Stimulated activated CD8-positive, alpha-beta memory T cell treated with anti-CD3 and anti-CD28 coated beads, Interleukin-4, amount 100 ng/mL, for 4 hours (primary cell): ENCODE measurements at places on chromosomes 4 and X.

- DNase-seq: no peak
These were observed 78.4 kb downstream of the ITM2A start for GRCh38 chrX:79288733-79289132.

- no peak for DNase-seq
These were observed 12.3 kb downstream of the PDGFC start for GRCh38 chr4:156959298-156959702.

- DNase-seq: no peak
These were observed 21.2 kb downstream of the USP17L30 start for GRCh38 chr4:9384126-9384525.

- no peak for DNase-seq
These were observed 388.4 kb upstream of the SPOCK3 start for GRCh38 chr4:167622481-167623240.

GRCh38 chrX:149910178-149910695, 19.1 kb upstream of the HSFX4 start:
- no peak for DNase-seq

GRCh38 chr4:88276952-88277710, 7.2 kb downstream of the PPM1K start:
- no peak for DNase-seq

- DNase-seq: no peak
These were observed 54.7 kb upstream of the FAM9C start for GRCh38 chrX:13099121-13099520.

DNA sequence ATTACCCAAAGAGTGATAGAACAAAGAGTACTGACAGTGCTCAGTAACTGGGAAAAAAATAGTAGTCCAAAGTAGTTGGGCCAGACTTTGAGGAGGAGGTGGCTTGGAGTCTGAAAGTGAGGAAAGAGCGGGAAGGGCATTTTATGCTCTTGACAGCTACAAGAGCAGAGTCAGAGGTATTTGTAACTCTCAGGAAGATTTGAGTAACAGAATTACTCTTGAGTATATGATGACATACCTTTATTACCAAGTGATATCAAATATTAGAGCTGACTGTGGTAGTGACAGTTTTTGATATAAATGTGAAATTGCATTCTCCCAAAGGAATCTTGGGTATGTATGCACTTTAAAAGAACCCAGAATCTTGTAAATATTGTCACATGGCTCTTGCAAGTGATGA, 2.2 kb downstream of the SLAIN2 start:
- no peak for DNase-seq

DNA sequence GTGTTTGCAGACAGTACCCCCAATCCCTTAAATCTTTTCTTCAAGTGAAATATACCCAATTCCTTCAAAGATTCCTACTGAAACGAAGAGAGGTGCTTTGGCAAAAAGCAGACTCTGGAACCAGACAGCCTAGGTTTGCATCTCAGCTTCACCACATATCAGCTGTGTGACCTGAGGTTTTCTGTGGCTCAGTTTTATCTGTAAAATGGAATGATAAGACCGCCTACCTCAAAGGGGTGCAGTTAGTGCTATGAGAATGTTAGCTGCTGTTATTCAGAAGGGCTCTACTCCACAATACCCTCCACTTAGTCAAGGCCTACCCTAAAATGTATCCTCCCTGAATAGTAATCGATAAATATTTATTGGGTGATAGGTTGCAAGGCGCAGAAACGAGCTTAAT, 664 bp downstream of the PIR start:
- DNase-seq: no peak

- no peak for DNase-seq
These were observed 120.0 kb upstream of the EGFL6 start for GRCh38 chrX:13449441-13449840.

DNA sequence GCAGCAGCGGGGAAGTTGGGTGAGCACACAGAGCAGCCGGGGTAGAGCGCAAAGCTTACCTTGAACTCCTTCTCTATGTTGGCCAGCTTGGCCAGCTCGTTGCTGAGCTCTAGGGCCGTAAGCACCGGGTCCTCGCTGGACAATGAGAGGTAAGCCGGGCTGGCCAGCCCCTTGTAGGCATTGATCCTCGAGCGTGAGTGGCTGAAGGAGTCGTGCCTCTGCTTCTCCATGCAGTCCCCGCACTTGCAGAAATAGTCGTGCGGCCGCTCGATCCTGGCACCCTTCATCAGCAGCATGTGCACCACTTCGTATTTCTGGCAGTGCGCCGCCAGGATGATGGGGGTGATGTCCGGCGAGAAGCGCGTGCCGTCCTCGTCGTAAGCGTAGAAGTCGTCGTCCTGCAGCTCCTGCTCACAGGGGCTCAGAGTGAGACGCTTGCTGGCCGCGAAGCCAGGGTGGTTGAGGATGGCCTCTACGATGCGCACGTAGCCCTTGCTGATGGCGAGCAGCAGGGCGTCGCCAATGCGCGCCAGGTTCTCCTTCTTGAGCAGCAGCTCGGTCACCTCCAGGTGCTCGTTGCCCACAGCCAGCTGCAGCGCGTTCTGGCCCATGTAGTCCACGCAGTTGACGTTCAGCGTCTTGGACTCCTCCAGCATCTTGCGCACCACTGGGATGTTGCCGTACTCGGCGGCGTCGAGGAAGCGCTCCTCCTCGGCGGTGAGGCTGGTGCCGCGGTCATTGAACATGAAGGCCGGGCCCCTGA, 19.5 kb downstream of the TRPC3 start:
- DNase-seq: no peak

DNA sequence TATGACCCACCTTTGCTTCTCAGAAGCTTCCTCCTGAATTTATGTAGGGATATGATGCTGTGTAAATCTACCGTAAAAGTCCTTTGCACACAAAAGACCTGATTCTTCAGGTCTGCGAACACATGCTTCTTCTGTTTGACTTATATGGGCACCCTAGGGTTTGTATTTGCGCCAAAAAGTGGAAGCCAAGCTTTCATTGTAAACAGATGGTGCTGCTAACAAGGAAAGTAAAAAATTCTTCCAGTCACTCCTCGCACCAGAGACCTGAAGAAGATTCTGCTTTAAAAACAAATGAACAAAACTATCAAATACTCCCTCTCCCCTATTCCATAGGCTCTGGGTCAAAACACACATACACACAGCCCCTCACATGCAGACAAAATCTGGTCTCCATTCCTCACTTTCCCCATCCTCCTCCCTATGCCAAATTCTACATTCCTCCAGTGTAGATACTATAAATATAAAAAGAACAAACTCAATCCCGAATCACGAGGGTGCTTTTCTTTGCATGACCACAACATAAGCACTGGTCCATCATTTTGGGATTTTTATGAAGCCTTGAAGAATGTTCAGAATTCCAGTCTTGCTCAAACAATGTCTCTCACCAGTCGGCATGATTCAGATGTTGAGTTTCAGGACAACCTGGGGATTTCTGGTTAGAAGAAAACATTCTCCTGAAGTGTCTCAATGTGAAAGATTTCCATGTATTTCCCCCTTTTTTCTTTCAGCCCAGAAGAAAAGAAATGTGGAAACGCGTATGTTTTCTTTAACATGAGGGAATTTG, 125.1 kb downstream of the PALLD start:
- DNase-seq: no peak

GRCh38 chrX:129739578-129739977, 799 bp downstream of the XPNPEP2 start:
- no peak for DNase-seq

GRCh38 chr4:40197879-40198689, 1.3 kb downstream of the RHOH start:
- DNase-seq: no peak

DNA sequence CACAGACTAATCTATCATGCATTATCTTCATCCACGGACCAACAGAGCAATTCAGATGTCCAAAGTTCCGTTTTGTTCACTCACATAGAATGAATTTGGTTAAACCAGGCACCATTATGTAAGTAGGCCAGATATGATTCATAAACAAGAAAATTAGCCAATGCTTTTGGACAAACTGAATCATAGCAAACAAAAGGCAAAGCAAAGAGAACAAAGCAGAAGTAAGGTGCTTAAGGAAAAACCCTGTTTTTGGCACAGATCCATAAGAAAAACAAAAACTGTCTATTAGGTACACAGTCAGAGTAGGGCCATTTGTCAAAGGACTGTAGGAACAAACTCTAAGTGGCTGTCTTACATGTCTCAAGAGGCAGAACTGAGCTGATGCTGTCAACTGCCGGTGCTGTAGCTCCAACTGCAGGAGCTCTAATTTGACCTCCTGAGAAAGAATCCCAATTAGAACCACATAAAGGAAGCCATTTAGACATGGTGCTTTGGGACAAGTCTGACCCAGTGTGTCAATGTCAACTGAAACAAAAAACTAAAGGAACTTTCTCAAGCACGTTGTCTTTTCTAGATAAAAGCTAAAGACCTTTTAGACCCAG, 146.7 kb downstream of the COL25A1 start:
- no peak for DNase-seq

DNA sequence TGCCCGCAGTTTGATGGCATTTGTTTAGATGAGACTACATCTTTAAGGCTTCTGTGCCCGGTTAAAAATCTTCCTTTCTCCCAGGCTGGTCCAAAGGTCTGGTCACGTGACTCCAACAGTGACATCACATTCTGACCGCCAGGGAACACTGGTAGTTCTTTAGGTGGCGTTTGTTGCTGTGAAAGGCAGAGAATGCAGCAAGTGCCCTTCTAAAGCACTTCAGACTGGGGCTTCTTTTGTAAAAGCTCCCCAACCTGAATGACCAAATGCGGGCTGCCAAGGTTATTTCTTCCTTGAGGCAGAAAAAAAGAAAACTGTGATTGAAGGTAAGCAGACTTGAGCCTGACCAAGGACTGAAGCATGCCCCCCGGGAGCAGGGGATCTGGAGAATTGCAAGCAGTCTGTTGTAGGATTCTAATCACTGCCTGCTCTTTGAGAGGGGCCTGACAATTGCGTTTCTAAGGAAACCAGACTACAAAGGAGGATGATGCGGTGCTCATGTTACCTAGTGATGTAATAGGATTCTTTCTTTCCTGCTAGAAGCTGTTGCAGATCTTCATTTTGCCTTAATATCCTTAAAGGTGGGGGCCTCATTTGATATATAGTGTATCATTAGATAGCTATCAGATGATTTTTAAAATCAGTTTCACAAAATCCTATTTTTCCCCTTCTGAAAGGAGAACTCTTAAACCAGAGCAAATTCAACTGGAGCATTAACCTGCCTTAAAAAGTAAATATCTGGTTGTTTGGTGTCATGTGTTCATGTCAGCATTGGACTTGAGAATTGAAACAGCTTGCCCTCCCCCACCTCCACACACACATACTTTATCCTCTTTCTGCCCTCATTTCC, 133.1 kb downstream of the AKAP4 start:
- DNase-seq: no peak

GRCh38 chr4:147693218-147693617, 9.3 kb upstream of the PRMT9 start:
- DNase-seq: no peak

DNA sequence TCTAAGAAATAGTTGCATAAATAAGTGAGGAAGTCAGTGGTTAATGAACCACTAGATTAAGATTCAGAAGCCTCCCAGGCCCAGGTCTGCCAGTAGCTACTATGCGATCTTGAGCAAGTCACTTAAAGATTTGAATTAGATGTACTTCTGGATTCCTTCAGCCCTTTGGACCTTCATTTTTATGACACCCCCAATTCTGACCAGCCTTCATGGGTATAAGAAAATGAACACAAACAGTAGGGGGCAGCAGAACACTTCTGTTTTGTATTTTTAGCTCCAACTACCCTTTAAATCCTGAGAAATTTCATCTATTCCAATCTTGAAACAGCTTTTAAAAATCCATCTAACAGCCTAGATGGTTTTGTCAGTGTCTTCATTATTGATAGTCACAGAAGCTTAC, 19.0 kb downstream of the TMEM47 start:
- no peak for DNase-seq

DNA sequence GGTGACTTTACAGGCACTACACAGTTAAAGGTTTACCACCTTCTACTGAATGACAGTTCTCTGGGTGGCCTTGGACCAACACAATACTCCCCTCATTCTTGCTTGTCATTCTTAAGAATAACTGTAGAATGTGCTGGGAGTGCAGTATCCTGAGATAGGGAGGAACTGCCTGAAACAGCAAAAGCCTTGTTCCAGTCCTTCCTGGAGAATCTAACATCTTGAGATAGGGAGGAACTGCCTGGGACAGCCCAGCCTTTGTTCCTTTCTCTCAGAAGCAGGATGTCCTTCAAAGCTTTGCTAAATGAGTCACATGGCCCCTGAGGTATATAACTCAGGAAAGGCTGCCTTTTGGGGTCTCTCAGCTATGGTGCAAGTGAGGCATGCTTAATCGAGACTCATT, 145.7 kb upstream of the MBNL3 start:
- DNase-seq: no peak

DNA sequence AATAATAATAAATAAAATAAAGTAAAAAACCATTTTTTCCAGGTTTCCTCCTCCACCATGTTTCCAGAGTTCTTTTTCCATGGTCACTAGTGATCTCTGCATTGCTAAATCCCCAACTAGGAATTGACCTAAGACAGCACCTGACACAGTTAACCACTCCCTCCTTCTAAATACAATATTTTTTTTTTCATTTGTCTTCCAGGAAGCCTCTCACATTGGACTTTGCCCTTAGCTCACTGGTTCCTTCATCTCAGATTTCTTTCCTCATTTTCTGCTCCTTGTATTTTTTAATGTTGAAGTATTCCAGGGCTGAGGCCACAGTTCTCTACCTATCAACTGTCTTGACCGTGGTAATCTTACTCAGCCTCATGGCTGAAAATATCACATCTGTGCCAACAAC, 187.3 kb upstream of the FAM241A start:
- no peak for DNase-seq

- no peak for DNase-seq
These were observed 39.8 kb downstream of the PLK4 start for GRCh38 chr4:127920521-127920920.

DNA sequence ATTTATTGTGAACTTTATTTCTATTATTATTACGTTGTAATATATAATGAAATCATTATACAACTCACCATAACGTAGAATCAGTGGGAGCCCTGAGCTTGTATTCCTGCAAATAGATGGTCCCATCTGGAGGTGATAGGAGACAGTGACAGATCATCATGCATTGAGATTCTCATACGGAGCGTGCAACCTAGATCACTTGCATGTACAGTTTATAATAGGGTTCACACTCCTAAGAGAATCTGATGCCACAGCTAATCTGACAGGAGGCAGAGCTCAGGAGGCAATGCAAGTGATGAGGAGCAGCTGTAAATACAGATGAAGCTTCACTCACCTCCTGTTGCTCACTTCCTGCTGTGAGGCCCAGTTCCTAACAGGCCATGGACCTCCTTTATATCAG, 2170.2 kb downstream of the PCDH7 start:
- no peak for DNase-seq

- no peak for DNase-seq
These were observed 115.2 kb downstream of the MBNL3 start for GRCh38 chrX:132373610-132374009.
